ENCODE measurements at places on chromosomes 1 and 21.
A peak's percentile ranks its signal among the peaks of the same experiment; 100 is the strongest.

- no peak for ATAC-seq
Observed at GRCh38 chr1:29267321-29268070, 31.2 kb downstream of the PTPRU start.

DNA sequence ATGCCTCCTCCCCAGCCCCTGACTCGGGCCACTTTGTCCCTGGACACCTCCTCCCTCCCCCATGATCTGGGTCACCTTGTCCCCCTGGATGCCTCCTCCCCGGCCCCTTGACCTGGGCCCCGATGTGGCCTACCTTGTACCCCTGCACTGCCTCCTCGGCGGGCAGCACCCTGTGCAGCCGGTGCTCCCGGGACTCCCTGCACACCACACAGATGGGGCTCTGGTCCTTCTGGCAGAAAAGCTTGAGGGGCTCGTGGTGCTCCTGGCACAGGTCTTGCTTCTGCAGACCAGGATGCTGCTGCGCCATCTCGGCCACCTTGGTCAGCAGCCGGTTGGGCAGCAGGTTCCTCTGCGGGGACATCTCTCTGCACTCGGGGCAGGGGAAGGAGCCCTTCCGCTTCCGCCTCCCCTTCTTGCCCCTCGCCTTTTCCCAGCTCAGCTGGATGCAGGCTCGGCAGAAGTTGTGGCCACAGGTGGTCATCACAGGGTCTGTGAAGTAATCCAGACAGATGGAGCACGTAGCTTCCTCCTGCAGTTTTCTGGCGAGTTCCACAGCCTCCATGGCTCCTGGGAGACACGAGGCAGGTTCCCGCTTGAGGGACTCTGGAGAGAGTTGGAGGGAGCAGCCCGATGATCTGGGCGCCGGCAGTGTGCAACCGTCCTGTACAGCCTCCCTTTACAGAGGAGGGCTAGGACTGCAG is 2.0 kb downstream of the TRIM17 start:
- ATAC-seq, result no peak

- ATAC-seq, result no peak
Observed at GRCh38 chr1:173206816-173207568, at the start of gene TNFSF4. TSS of gene TNFSF4 (minus strand) at chr1:173207331. CDS start at chr1:173207176, 155 bp downstream.

GRCh38 chr21:24628046-24628445 is 979.2 kb downstream of the MRPL39 start:
- no peak for ATAC-seq

- no peak for ATAC-seq
Observed at GRCh38 chr21:32741336-32741735, 13.5 kb upstream of the SYNJ1 start.

- ATAC-seq, result no peak
Observed at GRCh38 chr1:181089017-181089675, 646 bp downstream of the IER5 start.

DNA sequence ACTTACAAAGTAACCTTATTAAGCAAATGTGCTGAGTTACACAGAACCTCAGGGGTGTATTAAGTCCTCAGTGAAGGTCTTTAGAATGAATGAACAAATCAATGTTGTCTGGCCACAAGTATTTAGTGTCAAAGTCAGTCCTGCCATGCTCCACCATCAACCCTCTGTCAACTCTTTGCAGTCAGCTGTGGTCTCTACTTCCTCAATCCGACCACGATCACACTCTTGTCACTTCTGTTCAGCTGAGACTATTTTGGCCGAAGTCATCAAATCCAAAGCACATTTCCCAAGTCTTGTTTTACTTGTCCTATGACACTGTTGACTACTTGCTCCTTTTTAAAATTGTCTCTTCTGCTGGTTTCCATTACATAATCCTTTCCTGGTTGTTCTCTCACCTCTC is 173.5 kb downstream of the ST6GALNAC5 start:
- no peak for ATAC-seq

DNA sequence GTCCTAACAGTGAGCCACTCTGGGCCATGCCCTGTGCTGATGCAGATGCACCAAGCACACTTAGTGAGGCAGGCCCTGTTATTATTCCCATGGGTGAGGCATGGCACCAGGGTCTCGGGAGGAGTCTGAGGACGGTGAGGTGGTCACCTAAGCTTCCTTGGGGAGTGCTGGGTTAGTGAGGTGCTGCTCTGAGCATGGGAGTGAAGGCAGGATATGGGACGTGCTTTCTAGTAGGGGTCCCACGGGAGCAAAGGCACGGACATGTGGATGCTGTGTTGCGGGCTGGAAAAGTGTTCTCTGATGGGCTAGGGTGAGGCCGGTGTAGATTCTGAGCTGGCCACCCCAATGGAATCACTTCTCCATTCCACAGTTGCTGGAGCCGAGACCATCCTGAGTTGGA is 77.5 kb upstream of the CSF3R start:
- no peak for ATAC-seq

DNA sequence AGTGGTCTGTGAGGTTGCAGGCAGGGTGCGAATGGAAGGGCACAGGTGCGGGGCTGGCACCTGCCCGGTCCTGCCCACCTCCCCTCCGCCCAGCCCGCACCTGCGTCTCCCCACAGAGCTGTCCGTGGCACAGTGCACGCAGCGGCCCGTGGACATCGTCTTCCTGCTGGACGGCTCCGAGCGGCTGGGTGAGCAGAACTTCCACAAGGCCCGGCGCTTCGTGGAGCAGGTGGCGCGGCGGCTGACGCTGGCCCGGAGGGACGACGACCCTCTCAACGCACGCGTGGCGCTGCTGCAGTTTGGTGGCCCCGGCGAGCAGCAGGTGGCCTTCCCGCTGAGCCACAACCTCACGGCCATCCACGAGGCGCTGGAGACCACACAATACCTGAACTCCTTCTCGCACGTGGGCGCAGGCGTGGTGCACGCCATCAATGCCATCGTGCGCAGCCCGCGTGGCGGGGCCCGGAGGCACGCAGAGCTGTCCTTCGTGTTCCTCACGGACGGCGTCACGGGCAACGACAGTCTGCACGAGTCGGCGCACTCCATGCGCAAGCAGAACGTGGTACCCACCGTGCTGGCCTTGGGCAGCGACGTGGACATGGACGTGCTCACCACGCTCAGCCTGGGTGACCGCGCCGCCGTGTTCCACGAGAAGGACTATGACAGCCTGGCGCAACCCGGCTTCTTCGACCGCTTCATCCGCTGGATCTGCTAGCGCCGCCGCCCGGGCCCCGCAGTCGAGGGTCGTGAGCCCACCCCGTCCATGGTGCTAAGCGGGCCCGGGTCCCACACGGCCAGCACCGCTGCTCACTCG is 23.3 kb downstream of the FTCD start:
- ATAC-seq, result no peak

- ATAC-seq, result no peak
Observed at GRCh38 chr21:27839512-27840115, 872.7 kb upstream of the ADAMTS5 start.

GRCh38 chr1:70915258-70916033 is 132.2 kb downstream of the PTGER3 start:
- no peak for ATAC-seq

- ATAC-seq, result no peak
Observed at GRCh38 chr1:197321811-197322210, 53.8 kb downstream of the CRB1 start.

DNA sequence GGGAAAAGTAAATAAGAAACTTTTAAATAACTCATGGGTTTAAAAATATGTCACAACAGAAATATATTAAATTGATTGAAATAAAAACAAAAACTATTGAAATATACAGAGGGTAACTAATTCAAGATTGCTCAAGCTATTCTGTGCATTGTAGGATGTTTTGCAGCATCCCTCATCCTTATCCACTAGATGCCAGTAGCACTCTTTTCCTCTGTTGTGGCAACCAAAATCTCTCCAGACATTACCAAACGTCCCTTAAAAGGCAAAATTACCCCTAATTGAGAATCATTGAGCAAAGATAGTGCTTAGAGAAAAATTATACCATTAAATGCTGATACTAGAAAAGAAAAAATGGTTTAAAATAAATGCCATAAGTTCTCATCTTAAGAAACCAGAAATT is 682.6 kb downstream of the RWDD3 start:
- ATAC-seq, result no peak

GRCh38 chr1:164699815-164700491 is 141.0 kb downstream of the PBX1 start:
- ATAC-seq, result no peak

DNA sequence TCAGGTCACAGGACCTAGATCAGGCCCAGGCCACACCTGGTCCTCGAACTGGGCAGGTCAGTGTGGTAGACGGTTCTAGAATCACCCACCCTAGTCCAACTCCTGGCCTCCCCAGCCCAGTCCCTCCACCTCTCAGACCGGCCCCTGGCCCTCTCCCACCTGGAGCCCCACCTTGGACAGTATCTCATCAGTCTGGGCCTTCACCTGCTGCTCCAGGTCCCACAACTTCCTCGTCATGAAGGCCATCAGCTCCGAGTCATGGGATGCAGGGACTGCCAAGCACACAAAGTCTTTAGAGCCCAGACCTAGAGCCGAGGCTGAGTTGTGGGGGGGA is 8.7 kb downstream of the UBXN11 start:
- ATAC-seq, result peak; percentile 11

- no peak for ATAC-seq
Observed at GRCh38 chr1:83022206-83022605, 976.7 kb downstream of the TTLL7 start.

GRCh38 chr1:201019321-201019977 is 4.1 kb downstream of the KIF21B start:
- ATAC-seq, result peak; percentile 85

DNA sequence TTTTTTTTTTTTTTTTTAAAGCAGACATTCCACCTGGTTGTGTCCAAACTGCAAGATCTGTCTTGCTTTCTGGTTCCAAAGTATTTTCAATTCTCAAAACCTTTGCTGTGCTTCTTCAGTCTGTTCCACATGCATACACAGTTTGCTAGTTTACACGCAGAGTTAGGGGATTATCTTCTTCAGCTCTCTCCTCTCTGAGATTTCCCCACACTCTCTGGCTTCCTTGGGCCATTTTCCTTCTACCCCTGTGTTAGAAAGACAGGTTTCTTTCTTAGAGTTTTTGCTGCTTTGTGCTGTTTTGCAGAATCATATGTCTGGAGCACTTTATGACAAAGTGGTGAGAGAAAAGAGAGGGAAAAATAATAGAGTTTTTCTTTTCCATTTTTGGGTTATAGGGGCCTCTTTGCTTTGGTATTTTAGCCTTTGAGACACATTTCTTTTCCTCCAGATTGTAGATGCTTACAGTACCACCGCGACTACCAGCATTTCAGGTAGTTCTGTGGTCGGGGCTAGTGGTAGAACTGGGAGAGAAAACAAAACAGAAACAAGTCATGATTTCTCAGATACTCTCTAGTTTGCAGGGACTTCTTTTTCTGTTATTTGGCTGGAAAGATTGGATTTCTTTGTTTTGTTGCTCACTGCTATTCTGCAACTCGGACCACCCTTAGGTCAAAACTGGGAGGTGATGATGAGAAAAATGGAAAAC is 66.3 kb downstream of the RABGAP1L start:
- ATAC-seq, result no peak

GRCh38 chr1:37481289-37482003 is 7.1 kb downstream of the ZC3H12A start:
- no peak for ATAC-seq

DNA sequence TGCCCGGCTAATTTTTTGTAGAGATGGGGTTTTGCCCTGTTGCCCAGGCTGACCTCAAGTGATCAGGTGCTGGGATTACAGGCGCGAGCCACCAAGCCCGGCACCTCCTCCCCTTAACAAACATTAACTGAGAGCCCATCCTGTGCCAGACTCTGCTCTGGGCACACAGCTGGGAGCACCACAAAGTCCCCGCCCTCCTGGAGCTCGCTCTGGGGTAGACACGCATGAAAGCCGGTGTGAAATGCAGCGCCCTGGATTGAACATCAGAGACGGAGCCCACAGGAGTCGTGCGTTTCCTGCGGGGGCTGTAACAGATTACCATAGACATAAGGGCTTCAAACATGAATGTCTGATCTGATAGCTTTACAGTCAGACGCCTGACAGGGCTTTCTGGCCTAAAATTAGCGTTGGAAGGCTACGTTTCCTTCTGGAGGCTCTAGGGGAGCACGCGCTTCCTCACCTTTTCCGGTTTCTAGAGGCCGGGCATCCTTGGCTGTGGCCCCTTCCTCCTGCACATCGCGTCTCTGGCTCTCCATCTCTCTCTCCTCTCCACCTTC is 14.3 kb downstream of the SLC27A3 start:
- peak; percentile 3 for ATAC-seq

- ATAC-seq, result no peak
Observed at GRCh38 chr1:46184920-46185658, 8.8 kb upstream of the P3R3URF start.

DNA sequence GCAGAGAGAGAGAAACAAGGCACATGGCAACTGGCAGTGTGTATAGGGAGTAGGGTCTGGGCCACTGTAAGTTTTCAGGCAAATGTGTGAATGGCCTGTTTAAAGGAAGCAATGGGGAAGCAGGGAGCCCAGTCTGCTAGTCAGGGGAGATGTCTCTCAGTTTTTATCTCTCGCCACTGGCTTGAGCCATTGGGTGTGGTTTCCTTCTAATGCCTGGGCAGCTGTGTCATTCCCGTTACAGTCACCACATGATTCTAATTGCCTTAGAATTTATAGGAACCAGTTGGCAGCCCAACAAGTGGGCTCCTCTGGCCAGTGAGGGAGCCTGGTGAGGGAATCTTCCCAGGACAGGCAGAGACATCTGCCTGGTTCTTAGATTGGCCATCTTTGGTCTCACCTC is 182.4 kb downstream of the DISC1 start:
- ATAC-seq, result no peak

DNA sequence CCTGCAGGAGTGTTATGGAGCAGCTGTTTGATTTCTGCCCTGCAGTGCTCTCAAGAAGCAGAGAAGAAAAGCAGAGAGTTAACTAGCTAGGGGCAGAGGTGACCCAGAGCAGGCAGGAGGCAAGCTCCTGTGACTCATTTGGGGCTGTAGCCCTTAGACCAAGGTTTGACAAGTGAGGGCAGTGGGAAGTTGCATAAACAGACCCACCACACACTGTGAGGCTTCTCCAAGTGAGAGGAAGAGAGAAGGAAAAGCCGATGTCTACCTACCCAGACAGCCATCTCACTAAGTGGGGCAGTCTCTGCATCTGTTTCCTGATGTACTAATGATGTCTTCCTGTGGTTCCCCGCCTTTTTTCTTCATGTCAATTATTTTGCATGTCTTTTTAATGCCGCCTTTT is 159.9 kb upstream of the NR5A2 start:
- ATAC-seq, result no peak

DNA sequence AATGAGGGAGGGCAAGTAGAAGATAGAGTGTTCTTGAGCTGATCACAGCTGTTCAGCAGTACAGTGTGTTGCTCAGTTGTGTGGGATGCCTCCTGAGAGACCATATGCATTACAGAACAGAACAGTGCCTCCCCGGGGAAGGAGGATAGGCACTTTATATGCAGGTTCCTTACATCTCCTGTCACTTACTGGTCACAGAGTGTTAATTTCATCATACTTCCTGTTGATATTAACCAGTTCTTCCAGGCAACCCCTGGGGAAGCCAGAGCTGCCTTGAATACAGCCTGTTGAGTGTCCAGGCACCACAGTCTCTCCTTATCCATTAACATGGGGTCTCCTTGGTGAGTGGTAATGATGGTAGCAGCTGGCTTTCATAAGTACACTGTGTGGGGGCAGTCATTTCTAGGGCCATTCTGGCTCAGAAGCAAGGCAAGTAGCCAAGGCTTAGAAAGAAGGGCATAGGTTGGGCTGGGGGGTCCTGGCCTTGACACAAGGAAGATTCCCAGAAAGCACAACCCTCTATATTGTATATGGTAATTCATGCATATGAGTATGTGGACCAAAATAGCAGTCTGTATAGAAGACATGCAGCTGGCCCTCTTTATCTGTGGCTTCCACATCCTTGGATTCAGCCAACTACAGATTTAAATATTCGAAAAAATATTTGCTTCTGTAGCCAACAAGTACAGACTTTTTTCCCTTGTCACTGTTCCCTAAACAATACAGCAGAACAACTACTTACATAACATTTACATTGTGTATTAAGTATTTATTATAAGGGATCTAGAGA is 142.4 kb downstream of the ZP4 start:
- no peak for ATAC-seq

Measured in esophagus mucosa (tissue), 1 donor.